ENCODE measurements at places on chromosomes 12 and 14.

- DNase-seq: peak; percentile 43
Measured at GRCh38 chr14:51860825-51861499, 550 bp downstream of the GNG2 start.

DNA sequence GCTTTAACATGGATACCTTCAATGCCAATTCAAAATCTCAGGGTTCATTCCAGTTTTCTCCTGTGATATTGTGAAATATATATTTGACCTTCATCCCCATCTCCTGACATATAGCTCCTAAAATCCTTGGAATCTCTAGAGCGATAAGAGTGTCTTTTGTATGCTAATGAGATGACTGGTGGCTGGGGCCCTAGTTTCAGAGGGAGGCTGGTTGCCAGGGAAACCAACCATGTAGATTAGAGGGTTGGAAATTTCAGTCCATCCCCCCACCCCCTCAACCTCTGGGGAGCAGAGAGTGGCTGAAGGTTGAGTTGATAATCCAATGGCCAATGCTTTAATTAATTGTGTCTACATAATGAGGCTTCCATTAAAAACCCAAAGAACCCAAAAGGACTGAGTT, 59.4 kb downstream of the SDR9C7 start:
- DNase-seq: no peak

GRCh38 chr14:24078146-24078545, 6.8 kb downstream of the CPNE6 start:
- peak; percentile 96 for DNase-seq

- DNase-seq: no peak
Measured at GRCh38 chr12:123269395-123269892, 2.2 kb downstream of the CDK2AP1 start.

- DNase-seq: peak; percentile 85
Measured at GRCh38 chr12:132429946-132430643, 59.9 kb upstream of the FBRSL1 start.

GRCh38 chr12:24948420-24948756, 513 bp downstream of the BCAT1 start:
- no peak for DNase-seq

- no peak for DNase-seq
Measured at GRCh38 chr12:57092529-57092862, 3.6 kb downstream of the NAB2 start.

DNA sequence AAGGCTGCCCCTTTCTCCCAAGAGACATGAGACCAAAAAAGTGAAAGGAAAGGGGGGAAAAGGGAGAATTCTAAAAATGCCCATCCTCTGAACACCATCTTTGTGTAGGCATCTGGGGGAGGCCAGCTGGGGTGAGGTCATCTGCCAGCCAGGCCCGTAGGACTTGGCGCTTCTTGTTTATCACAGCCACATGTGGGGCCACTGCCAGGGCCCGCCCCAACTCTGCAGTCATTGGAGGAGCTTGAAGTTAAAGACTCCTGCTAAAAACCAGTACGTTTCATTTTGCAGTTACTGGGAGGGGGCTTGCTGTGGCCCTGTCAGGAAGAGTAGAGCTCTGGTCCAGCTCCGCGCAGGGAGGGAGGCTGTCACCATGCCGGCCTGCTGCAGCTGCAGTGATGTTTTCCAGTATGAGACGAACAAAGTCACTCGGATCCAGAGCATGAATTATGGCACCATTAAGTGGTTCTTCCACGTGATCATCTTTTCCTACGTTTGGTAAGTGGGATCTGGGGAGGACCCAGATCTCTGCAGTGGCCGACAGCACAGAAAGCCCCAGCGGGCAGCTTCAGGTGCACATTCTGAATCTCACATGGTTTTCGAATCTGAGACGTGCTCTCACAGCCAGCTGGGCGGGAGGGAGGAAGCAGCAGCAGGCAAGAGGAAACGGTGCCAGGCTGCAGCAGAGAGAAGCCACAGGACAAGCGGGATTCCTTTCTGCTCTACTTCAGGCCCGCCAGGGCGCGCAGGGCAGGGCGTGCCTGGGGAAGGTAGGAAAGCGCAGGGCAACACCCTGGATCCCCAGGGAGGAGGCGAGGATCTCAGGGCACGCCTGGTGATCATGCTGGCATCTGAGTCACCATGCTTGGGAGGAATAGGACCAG, at the start of gene P2RX7:
Gene P2RX7 (plus strand): TSS at position 276 of the 881 bp plus-strand sequence. CDS start 95 bp downstream, at position 371.
- peak; percentile 69 for DNase-seq

DNA sequence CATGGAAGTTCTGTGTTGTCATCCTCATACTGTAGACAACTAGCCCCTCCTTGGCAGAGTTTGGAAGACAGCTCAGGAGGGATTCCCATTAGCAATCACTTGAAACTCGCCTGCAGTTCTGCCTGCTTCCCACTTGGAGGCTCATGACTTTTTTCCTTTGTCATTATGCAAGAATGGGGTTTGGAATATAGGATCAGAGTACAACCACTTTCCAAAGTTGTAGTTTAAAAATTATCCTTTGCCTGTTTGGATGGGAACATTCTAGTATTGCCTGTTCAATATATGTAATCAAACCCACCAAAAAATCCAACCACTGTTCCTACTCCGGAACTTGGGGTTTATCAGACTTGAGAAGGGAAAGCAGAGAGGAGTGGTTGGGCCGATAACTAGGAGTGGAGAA, 2.1 kb upstream of the GPD1 start:
- no peak for DNase-seq

DNA sequence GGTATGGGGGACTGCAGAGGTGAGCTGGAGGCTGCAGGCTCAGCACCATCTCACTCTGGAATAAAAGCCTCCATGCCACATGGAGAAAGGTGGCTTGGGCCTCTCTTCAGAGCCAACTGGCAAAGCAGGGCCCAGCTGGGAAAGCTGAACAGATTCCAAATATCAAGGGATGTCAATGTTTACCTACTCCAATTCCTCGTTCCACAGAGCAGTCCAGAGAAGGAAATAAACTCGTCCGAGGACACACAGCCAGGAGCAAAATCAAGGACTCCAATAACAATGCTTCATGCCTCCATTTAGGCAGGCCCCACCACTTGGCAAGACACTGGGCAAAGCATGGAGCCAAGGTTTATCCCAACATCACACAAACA, 36.3 kb upstream of the PNMA1 start:
- no peak for DNase-seq

DNA sequence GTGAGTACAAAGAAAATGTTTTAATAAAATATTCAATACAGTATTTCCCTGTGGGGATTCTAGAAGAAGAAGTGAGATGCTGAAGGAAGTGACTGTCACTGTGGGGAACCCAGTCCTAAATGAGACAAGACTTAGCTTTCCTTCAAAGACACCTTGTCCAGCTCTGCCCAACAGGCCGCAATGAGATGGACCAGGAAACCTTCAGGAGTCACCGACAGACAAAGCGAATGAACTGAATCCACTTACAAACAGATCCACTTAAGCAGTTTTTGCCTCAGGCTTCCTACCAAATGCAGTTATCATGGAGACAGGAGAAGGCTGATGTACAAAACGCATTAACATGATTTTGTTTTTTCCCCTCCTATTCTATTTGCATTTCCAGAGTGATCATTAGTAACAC, 9.6 kb downstream of the KCNJ8 start:
- DNase-seq: no peak

DNA sequence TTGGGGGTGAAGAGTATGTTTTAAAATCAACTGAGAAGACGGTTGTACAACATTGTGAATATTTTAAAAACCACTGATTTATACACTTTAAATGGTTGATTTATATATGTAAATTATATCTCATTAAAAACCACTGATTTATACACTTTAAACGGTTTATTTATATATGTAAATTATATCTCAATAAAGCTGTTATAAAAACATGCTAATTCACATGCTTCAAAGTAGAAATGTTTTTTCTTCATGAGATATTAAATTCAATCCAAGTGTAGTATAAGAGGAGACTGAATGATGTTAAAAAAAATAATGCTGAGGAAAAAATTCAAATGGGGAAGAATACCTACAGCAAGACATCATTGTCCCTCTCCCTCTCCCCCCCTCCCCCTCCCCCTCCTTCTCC, 92.9 kb downstream of the ATXN2 start:
- DNase-seq: no peak

DNA sequence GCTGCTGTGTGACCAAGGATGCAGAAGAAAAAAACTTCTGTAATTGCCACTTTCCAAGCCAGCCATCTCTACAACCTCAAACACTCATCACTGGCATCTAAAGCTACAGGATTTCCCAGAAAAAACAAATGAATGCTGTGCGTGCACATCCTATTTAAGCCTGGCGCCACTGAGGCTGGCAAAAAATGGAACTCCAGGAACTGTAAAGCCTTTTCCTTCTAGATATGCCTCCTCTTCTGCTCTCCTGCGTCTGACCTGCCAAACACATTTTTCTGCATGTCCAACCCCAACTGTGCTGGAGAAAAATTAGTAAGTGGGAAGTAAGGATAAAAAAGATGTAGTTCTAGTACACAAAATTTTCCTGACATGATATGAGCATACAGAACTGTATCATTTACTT, 184.9 kb downstream of the ITPR2 start:
- no peak for DNase-seq

GRCh38 chr14:96956464-96957239, 159.5 kb downstream of the VRK1 start:
- no peak for DNase-seq

DNA sequence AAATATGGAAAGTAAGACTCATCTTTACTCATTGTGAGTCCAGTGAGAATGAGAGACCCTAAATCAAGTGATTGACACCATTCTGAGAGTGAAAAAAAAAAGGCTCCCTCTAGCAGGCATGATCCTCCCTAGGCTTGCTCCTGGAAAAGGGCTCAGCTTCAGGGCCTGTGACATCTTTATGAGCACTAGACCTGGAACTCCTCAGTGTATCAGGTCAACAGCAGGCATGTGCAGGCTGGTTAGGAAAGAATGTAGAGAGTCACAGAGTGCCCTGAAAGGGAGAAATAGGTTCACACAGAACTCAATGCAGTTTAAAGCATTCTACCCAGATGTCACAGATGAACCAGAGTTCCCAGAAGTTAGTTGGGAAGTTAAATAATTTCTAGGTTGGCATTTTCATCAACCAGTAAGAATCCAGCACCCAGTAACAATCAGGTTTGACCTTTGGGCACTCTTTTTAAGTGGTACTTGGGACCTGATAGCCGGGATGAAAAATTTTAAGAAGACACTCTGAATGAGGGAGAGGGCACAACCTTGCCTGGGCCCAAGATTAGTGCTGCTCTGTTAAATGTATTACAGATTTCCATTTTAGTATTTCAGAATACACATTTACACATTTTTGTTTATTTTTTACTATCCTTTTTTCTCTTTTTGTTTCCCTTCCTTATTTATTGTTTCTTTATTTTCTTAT, 828.8 kb downstream of the C12orf50 start:
- DNase-seq: no peak

GRCh38 chr12:3381059-3382047, 109.7 kb upstream of the PRMT8 start:
- no peak for DNase-seq

DNA sequence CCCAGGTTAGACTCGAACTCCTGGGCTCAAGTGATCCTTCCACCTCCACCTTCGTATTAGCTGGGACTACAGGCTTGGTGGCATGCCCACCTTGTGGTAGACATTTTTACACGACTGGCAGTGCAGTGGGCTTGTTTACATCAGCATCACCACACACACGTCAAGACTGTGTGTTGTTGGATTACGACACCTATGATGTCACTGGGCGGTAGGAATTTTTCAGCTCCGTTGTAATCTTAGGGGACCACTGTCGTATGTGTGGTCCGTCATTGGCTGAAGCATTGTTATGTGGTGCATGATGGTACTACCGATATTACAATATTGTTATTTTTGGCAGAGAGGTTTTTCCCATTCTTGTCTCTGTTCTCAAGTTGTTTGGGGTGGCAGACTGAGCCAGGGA, 50.7 kb downstream of the TSPAN9 start:
- no peak for DNase-seq

DNA sequence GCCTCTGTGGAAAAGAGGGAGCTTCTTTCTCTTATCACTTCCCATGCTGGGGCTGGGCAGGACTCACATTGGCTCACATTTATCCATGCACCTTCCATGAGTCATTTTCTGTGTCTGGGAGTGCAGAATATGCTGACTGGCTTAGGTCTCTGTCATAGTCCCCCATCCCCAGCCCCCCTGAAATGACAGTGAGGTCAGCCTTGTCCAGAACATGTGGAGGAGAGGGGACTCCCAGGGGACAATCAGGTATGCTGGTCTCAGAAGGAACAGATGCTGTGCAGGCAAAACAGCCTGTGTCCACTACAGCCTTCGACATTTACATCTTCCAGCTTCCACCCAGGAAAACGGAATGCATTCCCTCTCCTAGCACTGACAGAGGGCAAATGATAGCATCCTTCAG, 35.0 kb downstream of the ADGRD1 start:
- DNase-seq: no peak

- DNase-seq: no peak
Measured at GRCh38 chr12:51450806-51451205, 26.2 kb downstream of the SLC4A8 start.

GRCh38 chr12:118689793-118690192, 291.5 kb upstream of the SRRM4 start:
- no peak for DNase-seq

- DNase-seq: no peak
Measured at GRCh38 chr14:38143659-38144505, 63.8 kb upstream of the SSTR1 start.

DNA sequence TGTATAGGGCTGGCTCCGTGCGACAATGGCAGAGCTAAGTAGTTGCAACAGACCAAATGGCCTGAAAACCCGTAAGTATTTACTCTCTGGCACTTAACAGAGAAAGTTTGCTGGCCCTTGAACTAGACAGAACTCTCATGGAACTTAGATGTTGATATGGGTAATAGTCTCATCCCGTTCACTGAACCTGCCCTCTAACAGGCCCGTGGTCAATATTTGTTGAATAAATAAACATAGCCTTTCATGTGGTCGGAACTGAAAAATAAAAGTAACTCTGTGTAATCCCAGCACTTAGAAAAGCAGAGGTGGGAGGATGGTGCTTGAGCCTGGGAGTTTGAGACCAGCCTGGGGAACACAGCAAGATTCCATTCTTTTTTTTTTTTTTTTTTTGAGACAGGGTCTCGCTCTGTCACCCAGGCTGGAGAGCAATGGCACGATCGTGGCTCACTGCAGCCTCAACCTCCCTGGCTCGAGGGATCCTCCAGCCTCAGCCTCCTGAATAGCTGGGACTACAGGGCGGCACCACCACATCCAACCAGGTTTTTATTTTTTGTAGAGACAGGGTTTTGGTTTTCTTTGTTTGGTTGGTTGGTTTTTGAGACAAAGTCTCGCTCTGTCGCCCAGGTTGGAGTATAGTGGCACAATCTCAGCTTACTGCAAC, 29.7 kb downstream of the KDM2B start:
- DNase-seq: no peak

GRCh38 chr12:11713202-11713601, 63.7 kb downstream of the ETV6 start:
- DNase-seq: no peak

DNA sequence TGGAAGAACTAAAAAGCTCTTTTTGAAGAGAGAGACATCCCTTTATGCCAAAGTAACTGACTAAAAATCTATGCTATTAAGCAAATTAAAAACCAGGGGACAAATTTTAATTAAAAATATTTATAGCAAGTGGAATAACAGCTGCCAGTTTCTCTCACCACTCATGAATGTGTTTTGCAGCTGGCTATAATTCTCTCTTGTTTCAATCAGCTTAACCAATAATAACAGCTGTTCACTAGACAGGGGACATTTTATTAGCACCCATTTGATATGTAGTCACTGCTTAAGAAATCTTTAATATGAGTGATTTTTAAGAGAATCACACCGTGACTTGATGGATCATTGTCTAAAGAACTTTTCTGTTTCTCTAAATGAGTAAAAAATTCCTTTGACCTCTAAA, 34.2 kb upstream of the KRR1 start:
- DNase-seq: no peak

All from NCI-H146 (cell line).